ENCODE measurements at places on chromosomes 2 and 18.

- DNase-seq: no peak
Observed at GRCh38 chr2:121519153-121519552, 11.5 kb upstream of the RNU4ATAC start.

DNA sequence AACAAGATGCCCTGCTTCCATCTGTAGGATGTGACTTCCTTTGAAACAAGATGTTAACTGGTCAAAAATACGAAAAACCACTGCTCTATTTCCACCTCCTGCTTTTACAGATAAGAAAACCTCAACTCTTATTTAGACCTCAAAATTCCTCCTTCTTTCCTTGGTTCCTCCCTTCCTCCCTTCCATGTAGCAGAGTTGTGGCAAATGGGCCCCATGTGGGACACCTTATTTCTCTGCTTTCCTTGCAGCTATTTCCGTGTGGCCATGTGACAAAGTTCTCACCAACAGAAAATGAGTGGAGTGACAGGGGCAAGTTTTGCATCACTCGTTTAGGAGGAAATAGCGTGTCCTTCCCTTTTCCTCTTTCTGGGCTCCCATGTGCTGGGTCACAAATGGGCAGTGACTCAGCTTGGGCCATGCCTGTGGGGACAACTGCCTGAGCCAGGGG lies 69.4 kb upstream of the SMAD2 start:
- no peak for DNase-seq

- no peak for DNase-seq
Observed at GRCh38 chr2:177331466-177331997, 61.0 kb upstream of the AGPS start.

GRCh38 chr2:142973822-142974207 lies 96.4 kb downstream of the KYNU start:
- DNase-seq: no peak

GRCh38 chr2:9366026-9366425 lies 57.3 kb downstream of the ITGB1BP1 start:
- DNase-seq: no peak

GRCh38 chr2:116716444-116716843 lies 1098.0 kb upstream of the DDX18 start:
- no peak for DNase-seq

- no peak for DNase-seq
Observed at GRCh38 chr2:105917226-105917625, 172.5 kb downstream of the NCK2 start.

DNA sequence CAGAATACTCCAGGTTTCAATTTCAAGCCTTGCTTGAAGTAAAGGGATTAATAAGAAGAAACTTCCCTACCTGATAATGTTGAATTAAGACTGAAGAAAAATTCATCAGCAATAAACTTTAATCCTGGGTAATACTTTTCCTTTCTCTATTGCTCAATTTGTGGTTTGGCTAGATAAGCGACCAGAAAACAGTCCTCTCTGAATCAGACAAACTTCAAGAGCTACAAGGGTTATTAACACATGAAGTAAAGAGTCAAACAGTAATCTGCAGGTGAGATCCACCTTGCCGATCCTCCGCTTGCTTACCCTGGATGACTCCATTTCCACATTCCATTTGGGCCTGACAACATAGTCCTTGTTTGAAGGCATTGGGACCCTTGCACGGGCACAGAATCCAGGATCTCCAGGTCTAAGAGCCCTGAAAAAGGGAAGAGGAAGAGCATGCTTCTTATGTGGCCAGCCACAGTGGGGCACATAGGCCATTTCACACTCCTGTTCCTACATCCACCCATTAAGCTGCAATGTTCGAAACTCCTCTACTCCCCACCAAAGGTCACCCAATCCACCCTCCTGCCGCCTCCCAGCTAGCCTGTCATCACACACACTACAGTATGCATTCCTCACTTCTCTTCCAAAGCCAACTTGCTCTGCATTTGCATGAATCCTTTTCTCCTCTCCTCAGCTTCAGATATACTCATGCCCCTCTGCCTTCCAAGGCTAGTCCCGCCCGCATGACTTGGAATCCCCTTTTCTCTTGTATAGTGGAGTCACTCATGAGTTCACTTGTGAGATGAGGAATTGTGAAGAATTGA lies 39.8 kb downstream of the IWS1 start:
- DNase-seq: no peak

- no peak for DNase-seq
Observed at GRCh38 chr2:9665898-9666297, 35.1 kb upstream of the YWHAQ start.

All from bone marrow (tissue), 2 donors.